ENCODE measurements at places on chromosomes 3 and 15.

DNA sequence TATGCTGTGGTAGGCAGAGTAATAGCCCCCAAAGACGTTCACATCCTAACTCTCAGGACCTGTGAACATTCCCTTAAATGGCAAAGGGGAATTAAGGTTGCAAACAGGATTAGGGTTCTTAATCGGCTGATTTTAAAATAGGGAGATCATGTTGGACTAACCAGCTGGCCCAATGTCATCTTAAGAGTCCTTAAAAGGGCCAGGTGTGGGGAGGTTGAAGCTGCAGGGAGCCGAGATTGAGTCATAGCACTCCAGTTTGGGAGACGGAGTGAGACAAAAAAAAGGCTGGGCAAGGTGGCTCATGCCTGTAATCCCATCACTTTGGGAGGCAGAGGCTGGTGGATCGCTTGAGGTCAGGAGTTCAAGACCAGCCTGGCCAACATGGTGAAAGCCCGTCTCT, 1.6 kb upstream of the FLNB start:
- no peak overlapping the region for H3K27ac ChIP-seq
- H3K4me1 ChIP-seq, result peaks cover 28% of the 10 kb centered on the region
- H3K27me3 ChIP-seq, result no peaks in the 10 kb centered on the region
- H3K36me3 ChIP-seq, result no peaks in the 10 kb centered on the region
- no peak overlapping the region for H3K4me3 ChIP-seq

DNA sequence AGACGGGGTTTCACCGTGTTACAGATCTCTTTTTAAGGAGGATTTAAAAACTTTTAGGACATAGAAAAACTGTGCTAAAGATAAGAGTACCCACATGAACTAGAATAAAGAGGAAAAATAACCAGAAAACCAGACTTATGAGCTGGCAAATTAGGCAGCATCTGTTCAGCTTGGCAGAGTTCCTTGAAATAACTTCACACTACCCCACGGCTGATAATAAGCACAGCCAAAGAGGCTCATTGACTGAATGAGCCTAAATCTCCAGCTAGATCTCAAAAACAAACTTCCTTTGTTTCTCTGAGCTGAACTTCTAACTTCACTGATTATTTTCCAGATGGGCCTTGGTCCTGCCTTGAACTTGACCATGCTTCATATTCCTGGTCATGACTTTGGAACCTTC, 26.7 kb upstream of the PIK3R4 start:
- H3K27me3 ChIP-seq, result no peaks in the 10 kb centered on the region
- H3K27ac ChIP-seq, result no peak overlapping the region
- no peaks in the 10 kb centered on the region for H3K4me1 ChIP-seq
- no peak for DNase-seq
- no peak overlapping the region for H3K4me3 ChIP-seq
- H3K36me3 ChIP-seq, result no peaks in the 10 kb centered on the region

DNA sequence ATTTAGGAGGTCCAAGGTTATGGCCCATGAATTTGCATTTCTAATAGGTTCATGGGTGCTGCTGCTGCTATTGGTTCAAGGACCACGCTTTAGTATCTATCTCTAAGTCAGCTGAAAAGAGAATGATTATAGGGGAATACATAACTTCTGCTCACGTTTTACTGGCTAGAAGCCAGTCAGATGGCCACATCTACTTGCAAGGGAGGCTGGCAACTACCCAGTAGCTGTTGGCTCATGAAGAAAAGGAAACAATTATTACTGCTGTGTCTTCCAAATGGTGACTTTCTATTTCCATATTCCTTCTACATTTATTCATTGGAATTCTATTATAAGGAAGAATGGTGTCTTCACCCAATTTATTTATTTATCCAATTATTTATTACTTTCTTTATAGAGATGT, 54.2 kb downstream of the SLC25A36 start:
- H3K36me3 ChIP-seq, result no peaks in the 10 kb centered on the region
- no peak overlapping the region for H3K4me3 ChIP-seq
- no peak for DNase-seq

DNA sequence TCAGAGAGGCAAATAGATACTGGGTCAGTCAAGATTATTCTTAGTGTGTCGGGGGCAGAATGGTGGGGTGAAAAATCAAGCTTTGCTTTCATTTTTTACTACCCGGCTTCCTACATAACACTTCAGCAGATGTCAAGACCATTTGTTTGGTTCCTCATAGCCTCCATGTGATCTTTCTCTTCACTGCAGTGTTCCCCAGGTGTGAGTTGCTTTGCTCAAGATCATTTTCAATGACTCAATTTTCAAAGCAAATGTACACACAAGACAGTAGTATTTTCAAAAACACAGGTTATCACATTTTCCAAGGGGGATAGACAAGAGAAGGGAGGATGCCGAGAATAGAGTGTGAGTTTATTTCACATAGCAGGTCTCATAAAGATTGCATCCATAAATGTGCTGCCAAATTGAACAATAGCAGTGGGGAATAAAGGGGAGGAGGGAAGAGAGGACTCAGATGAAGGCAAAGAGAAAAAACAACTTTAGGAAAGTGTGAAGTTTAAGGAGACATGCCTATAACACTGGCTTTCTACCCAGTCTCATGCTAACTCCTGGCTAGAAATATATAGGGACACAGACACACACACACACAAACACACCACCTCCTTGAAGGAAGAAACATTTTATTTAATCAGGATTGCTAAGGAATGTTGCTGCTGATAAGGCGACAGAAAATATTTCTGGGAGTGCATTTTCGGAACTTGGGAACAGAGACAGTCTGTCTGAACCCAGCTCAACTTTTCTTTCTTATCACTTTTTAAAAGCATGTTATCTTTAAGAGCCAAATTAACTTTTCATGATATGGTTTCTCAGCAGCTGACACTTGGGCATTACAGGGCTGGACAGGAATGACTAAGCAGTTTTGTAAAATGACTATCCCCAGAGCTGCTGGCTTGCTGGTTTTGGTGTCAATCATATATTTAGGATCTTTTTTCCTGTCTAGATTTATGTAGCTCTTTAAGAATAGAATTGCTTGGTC, 402.4 kb downstream of the RBMS3 start:
- H3K4me3 ChIP-seq, result no peak overlapping the region
- no peak overlapping the region for H3K27ac ChIP-seq
- DNase-seq, result no peak
- H3K27me3 ChIP-seq, result no peaks in the 10 kb centered on the region

- H3K27ac ChIP-seq, result no peak overlapping the region
- H3K4me3 ChIP-seq, result no peak overlapping the region
- peaks cover 24% of the 10 kb centered on the region for H3K36me3 ChIP-seq
- H3K4me1 ChIP-seq, result peaks cover 12% of the 10 kb centered on the region
- H3K27me3 ChIP-seq, result no peaks in the 10 kb centered on the region
- no peak for DNase-seq
Measured at GRCh38 chr15:51969728-51970127, 1.9 kb downstream of the LEO1 start.

DNA sequence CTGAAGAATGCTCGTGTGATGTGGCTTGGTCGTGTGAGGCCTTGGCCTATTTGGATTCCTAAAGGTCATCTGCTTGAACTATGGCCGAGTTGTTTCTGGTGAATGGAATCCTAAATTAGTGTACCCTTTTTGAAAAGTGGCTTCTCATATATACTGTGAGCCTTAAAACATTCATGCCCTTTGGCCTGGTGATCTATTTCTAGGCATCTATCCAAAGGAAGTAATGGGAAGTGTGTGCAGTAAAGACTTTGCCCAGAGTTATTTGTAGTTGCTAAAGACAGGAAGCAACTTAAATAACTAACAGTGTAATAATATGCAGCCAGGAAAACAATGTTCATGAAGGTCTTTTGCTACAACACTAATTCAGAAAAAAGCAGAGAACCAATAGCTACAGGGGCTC, 3.0 kb downstream of the DGKG start:
- H3K27me3 ChIP-seq, result no peaks in the 10 kb centered on the region
- no peak overlapping the region for H3K27ac ChIP-seq
- no peaks in the 10 kb centered on the region for H3K36me3 ChIP-seq
- no peak for DNase-seq

- no peaks in the 10 kb centered on the region for H3K4me1 ChIP-seq
- no peak overlapping the region for H3K4me3 ChIP-seq
- H3K36me3 ChIP-seq, result no peaks in the 10 kb centered on the region
- no peak overlapping the region for H3K27ac ChIP-seq
Measured at GRCh38 chr3:188339410-188340295, 185.7 kb downstream of the LPP start.
